ENCODE measurements at places on chromosomes 11 and 22.
A peak's percentile ranks its signal among the peaks of the same experiment; 100 is the strongest.

DNA sequence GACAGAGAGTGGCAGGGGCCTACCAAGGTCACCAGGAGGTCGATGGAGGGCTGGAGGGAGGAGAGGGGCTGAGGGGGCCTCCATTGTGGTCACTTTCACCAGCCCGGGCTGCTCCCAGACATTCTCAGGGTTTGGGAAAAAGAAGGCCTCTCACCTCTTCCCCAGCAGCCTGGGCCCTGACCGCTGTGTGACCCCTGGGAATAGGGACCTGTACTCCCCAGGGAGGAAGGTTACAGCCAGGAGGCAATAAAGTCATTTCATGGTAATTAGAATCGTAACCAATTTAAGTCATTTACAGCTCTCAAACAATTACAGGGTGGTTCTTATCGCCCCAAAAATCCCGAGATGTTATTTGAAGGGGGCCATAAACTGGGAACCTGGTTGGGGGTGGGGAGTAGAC is 37.8 kb downstream of the ISX start:
- no peak for DNase-seq

DNA sequence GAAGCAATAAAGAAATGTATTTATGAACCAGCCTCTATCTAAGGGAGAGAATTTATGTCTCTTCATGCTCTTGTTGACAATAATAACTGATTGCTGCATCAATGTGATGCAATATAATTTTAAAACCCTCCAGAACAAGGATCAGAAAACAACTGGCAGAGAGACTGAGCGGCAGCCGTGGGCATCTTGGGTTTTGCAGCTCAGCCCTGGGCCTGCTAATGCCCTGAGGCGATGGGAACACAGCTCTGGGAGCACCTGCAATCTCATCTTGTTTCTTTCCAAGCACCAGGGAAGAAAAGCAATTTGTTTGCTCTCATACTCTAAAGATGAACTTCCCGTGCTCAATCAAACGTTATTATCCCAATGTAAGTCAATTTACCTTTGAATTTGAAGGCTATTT is 245.7 kb downstream of the ST3GAL4 start:
- peak; percentile 40 for DNase-seq

DNA sequence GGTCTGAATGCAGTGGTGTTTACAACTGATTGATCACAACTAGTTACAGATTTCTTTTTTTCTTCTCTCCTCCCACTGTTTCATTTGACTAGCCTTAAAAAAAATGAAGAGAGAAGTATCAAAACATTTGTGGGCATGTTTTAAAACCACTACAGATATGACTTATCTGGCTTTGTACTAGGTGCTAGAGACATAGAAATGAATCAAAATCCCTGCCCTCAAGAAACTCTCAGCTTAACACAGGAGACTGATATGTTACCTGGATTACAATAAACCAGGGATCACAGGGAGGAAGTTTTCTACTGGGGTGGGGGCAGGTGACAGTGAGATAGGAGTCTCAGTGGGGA is 25.2 kb upstream of the CTR9 start:
- DNase-seq = no peak

GRCh38 chr22:27876684-27877083 is 42.4 kb downstream of the PITPNB start:
- peak; percentile 73 for DNase-seq

GRCh38 chr11:17015627-17016126 is 1.5 kb upstream of the PLEKHA7 start:
- DNase-seq = no peak

GRCh38 chr11:57260937-57261783 is 24.1 kb upstream of the APLNR start:
- DNase-seq = no peak

DNA sequence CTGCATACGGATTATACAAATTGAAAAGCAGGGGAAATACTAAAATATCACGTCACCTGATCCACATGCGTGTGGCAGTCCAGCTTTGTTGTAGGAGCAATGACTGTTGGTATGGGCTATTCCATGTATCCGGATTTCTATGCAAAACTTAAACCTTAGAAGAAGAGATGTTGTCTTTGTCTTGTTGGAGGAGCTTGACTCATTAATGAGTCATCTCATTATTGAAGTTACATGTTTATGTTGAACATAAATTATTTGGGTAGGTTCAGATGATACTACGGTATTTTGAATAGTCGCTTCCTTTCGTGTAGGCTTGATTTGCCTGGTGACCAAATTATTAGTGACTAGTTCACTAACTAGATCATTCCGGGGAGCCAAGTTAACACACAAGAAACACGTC is 806 bp upstream of the SAAL1 start:
- no peak for DNase-seq

- no peak for DNase-seq
Measured at GRCh38 chr22:44550711-44551491, 52.9 kb upstream of the RTL6 start.

GRCh38 chr11:27183672-27184457 is 143.2 kb downstream of the BBOX1 start:
- DNase-seq = peak; percentile 72

DNA sequence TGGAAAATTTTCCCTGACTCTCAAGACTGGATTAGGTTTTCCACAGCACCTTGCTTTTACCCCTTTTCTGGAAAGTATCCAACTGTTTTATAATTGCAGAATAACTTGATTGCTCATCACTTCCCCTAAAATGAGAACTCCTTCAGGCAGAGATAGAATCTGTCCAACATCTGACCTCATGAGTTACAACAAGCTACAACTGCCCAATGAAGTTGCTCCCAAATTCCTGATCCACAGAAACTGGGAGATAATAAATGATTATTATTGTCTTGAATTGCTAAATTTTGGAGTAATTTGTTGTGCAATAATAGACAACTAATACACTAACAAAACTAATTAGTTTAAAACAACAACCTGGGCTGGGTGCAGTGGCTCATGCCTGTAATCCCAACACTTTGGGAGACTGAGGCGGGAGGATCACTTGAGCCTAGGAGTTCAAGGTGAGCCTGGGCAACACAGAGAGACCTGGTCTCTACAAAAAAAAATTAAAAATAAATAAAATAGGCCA is 10.0 kb upstream of the CCDC83 start:
- no peak for DNase-seq

GRCh38 chr11:123054301-123055065 is 7.5 kb downstream of the HSPA8 start:
- peak; percentile 61 for DNase-seq

DNA sequence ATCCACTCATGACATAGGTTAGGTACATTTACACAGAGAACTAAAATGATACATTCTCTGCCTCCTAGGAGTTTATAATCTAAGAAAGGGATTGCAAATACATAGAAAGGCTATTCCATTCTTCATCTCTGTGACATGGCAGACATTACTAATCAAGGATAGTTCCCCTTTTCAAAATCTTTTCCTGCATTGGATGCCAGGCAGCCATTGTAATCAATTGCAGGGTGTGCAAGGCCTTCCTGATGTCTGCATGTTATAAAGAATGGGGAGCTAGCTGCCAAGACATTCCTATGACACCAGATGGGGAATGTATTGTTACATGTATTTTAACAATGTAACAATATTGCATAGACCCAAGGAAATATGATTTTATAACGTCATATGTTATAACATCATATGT is 82.0 kb downstream of the KIRREL3 start:
- DNase-seq = no peak

- DNase-seq = no peak
Measured at GRCh38 chr11:94276943-94277342, 27.4 kb upstream of the IZUMO1R start.

GRCh38 chr22:29380032-29380781 is 8.2 kb downstream of the AP1B1 start:
- no peak for DNase-seq

DNA sequence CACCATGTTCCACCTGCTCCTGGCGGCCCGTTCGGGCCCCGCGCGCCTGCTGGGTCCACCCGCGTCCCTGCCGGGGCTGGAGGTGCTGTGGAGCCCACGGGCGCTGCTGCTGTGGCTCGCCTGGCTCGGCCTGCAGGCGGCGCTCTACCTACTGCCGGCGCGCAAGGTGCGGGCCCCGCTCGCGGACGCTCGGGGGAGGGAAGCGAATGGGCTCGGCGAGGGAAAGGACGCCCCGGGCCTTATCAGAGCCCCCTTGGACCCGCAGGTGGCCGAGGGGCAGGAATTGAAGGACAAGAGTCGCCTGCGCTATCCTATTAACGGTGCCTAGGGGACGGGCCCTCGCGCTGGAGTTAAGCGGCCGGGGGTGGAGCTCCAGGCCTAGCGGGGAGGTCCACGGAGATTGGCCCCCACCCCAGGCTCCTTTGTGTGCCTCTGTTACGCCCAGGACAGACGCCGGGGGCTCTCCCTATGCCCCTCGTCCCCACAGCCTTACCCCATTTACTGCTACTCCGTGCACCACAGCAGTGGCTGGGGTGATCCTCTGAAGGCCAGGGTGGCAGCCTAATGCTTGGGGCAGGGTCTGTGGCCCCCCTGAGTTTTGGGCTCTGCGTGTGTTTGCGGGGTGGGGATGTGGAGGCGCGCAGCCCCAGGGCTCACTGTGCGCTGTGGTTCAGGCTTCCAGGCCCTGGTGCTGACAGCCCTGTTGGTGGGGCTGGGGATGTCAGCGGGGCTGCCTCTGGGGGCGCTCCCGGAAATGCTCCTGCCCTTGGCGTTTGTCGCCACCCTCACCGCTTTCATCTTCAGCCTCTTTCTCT is 1.1 kb downstream of the TM7SF2 start:
- peak; percentile 89 for DNase-seq

DNA sequence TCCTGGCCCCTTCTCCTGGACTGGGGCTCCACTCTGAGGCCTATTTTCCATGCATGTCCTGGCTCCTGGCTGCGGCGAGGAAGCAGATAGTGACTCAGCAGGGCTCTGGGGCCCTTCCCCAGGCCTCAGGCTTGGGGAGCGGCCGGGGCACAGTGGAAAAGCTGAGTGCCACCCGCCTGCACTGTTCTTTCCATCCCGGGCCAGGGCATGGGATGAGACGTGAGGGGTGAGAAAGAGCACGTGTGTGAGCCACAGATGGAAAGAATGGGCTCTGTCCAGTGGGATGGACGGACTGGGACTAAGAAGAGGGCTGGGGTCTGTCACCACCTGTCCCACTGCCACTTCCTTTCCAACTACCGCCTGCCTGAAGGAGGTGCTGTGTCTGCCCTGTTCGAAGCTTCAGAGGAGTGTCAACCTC is 12.8 kb downstream of the SLC37A2 start:
- no peak for DNase-seq
